ENCODE measurements at places on chromosomes 7 and 10.
A peak's percentile ranks its signal among the peaks of the same experiment; 100 is the strongest.

- DNase-seq, result no peak
Measured at GRCh38 chr7:37068038-37068437, 343.7 kb upstream of the AOAH start.

DNA sequence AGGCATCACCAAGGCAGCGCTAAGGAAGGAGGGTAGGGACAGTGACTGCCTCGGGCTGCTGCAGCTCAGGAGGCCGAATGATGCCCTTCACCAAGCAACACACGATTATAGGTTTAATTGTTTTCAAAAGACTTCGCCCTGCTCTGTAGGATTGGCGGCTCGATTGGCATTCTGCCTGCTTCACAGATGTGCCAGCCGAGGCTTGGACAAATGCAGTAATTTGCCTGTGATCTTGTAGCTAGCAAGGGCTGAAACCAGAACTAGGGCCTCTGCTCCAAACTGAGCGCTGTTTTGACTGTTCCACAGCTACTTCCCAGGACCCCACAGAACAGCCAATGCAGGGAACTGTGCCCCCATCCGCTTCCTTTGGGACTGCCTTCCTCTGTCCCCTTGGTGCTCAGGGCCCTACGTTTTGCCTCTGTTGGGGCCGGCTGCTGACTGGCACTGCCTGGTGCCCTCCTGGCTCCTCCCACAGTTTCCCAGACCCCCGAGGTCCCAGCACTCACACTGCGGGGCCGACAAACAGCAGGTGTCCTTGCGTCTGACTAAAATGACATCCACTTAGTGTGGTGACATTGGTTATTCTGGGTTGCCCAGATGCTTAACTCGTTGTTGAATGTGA, 62.6 kb upstream of the EN2 start:
- no peak for DNase-seq

GRCh38 chr7:44977304-44977958, 1.4 kb downstream of the MYO1G start:
- no peak for DNase-seq

- DNase-seq, result peak; percentile 74
Measured at GRCh38 chr10:73413108-73413527, 740 bp downstream of the ANXA7 start.

DNA sequence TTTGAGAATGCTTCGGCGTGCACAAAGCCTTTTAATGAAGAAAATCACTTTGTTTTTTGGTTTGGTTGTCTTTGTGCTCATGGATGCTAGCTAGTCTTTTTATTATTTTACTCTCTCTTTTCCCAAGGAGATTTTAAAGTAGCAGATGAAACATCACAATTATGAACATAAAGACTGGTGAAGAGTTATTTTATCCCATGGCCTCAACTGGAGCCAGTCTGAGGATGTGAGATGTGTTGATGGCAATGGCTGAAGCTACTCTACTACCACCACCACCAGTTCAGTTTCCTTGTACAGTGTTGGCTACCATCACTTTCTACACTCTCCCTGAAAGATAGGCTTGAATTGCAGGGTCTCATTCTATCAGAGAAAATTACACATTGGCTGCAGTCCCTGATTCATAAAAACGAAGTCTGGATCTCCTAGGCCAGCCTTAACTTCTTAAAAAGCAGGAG, 494 bp upstream of the HERC4 start:
- no peak for DNase-seq

- DNase-seq, result no peak
Measured at GRCh38 chr7:24200407-24200966, 83.5 kb upstream of the NPY start.

DNA sequence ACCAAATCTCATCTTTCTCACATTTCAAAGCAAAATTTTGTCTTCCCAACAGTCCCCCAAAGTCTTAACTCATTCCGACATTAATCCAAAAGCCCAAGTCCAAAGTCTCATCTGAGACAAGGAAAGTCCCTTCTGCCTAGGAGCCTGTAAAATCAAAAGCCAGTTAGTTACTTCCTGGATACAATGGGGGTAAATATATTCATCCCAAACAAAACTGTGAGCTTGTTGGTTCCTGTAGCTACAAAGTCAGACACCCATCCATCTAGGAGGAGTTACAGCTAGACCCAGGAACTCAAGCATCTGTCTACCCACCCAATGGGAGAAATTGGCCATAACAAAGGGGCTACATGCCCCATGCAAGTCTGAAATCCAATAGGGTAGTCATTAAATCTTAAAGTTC, 51.9 kb downstream of the MTURN start:
- no peak for DNase-seq

DNA sequence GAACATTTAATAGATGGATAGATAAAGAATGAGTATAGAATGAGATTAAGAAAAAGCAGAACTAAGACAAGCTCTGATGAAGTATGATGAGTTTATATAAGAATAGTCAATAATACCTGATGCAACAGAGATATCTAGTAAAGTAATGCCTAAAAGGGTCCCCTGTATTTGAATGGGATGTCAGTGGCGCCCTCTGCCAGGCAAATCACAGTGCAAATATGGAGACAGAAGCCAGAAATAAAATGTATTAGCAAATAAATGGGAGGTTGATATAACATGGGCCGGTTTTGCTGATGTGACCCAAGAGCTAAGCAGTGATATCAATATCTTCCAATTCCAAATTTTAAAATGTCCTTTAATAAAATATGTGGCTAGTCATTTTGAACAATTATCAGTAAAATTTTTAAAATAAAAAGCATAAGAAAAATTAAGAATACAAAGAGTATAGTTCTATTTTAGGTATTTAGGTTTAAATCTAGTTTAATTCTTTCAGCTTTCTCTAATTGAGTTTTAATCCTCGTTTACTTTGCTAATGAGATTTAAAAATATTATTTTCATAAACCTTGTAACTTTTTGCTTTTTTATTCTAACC, 62.6 kb downstream of the ADK start:
- DNase-seq, result peak; percentile 45

Data from small intestine (tissue), 16 donors.